ENCODE measurements at places on chromosomes 12 and 14. TPM values are rescaled to one million over a fixed set of nuclear protein-coding genes. Genes with fewer than 3 reads are reported as not detected.

Gene KCNA5
- 0.50 TPM for total RNA-seq

Gene PGAM5
- total RNA-seq = 37.4 TPM

Gene BEST3
- not detected for total RNA-seq

Gene CABP1
- total RNA-seq = 0.38 TPM

Gene ABHD12B
- total RNA-seq = not detected

Data from left lung (tissue), 14 donors.